ENCODE measurements at places on chromosomes 5 and 9.

GRCh38 chr9:14216612-14217194 is 97.2 kb downstream of the NFIB start:
- DNase-seq: no peak

DNA sequence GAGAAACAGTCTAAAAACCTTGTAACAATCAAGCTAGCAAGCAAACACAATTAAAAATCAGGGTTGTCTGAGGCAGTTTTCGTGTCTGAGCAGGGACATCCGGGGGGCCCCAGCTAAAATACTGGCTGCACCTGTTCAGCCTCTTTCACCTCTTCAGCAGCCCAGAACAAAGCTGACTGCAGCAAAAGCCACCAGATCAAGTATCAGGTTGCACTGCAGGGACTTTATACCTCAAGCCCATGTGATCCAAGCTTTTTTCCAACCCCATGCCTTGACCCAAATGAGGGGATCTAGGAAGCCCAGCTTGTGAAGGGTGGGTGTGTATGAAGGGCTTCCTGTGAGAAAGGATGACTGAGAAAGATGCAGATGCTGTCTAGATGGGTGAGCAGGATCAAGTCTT is 133.4 kb downstream of the SEMA6A start:
- no peak for DNase-seq

GRCh38 chr5:172689801-172690200 is 48.7 kb downstream of the NEURL1B start:
- no peak for DNase-seq

DNA sequence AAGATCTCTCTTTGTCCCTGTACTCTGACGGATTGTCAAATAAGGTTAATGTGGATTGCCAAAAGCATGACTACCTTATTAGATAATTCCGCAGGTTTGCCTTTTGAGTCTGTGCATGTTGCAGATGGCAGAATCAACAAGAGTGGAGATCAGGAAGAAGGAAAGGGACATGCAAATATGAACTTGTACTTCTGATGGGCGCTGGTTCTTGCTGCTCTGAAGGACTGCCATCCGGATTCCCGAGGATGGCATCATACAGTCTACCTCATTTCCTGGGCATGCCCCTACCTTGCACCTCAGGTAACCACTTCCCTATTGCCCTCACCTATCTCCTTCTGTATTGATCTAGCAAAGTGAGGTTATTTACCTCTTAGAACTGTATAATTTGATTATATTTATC is 504.2 kb downstream of the ACTL7B start:
- no peak for DNase-seq

GRCh38 chr9:3263698-3264097 is 262.1 kb downstream of the RFX3 start:
- DNase-seq: no peak

- DNase-seq: no peak
Measured at GRCh38 chr5:35365758-35366157, 135.5 kb upstream of the PRLR start.

- DNase-seq: no peak
Measured at GRCh38 chr9:129023036-129023907, 4.9 kb downstream of the SH3GLB2 start.

GRCh38 chr9:6243746-6244145 is 28.1 kb downstream of the IL33 start:
- peak; percentile 17 for DNase-seq

DNA sequence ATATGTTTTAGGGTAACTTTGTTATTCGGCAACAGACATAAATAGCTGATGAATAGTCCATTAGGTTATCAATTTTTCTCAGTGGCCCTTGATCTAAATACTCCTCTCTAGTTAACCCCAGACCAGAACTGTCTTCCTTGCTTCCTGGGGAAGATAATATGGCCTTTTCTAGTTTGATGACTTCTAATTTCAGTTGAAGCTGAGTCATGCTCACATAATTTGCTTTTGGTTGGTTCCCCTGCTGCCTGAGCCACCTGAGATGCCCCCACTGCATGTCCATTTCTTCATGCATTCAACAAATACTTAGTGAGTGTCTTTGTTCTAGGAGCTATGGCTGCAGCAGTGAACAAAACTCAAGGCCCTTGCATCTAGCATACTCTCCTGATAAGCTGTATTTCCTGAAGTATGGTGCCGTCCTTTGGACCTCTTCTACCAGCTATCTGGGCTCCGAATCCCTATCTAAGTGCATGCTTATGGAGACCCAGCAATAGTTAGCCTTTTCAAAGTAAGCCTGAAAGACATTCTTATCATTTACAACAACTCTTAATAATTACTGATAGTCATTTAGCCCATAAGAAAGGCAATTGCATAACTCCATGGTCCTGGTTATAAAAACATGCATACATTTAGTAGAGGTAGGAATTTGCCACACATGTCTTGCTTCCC is 84.5 kb upstream of the SLC12A2 start:
- DNase-seq: no peak

DNA sequence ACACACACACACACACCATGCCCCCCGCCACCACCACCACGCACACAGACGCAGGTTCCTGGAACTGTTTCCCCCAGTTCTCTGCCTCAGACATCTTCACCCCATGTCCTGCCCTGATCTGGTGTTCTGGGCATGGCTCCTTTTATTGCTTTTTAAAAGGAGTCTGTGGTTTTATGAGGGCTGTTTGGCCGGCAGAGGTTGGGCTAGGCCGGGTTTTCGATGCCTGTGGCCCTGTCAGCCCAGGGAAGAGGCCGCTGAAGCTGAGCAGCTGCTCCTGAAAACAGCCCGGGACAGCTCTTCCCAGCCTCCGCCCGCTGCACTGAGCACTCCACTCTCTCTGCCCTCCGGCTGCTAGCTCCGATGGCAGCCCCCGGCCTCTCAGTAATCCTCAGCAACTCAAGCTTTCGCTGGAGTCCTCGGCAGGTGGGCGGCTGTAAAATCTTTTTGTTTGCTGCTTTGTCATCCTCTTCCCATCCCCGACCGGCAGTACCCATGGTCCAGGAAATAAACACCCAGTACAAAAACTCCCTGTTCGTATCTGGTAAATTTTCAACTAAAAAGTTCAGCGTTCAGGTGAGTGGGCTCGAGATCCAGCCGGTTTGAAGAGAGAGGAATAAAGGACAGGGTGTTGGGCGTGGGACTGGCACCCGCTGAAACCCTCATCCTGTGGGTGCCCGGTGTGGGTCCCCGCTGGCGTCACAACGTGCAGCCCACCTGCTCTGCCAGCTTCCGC is 103.0 kb upstream of the ERCC6L2 start:
- peak; percentile 18 for DNase-seq

- no peak for DNase-seq
Measured at GRCh38 chr9:101032426-101032825, 3.9 kb downstream of the PLPPR1 start.

Measured in activated naive CD8-positive, alpha-beta T cell treated with anti-CD3 and anti-CD28 coated beads for 36 hours (primary cell).